Stimulated activated CD8-positive, alpha-beta memory T cell treated with anti-CD3 and anti-CD28 coated beads, Interleukin-7, amount 100 ng/mL, for 1 hour (primary cell): ENCODE measurements at places on chromosomes 4 and X.
A peak's percentile ranks its signal among the peaks of the same experiment; 100 is the strongest.

- no peak for DNase-seq
Observed at GRCh38 chr4:183872531-183872930, 32.6 kb upstream of the STOX2 start.

DNA sequence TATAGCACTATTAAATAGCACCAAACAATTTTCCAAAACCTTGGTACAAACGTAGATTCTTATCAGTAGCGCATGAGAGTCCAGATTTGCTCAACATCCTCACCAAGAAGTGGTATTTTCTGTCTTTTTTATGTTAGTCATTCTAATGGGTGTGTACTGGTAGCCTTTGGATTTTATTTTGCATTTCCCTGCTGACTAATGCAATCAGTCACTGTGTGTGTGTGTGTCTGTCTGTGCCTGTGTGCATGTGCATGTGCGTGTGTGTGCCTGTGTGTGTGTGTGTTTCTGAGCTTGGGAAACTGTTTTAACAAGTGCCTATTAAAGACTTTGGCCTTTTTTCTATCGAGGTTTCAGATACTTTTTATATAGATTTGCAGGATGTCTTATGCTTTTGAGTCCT is 82.2 kb upstream of the MAGEA10 start:
- no peak for DNase-seq

GRCh38 chr4:138090150-138090917 is 151.8 kb downstream of the SLC7A11 start:
- no peak for DNase-seq

- no peak for DNase-seq
Observed at GRCh38 chr4:98584265-98584664, 74.1 kb downstream of the TSPAN5 start.

DNA sequence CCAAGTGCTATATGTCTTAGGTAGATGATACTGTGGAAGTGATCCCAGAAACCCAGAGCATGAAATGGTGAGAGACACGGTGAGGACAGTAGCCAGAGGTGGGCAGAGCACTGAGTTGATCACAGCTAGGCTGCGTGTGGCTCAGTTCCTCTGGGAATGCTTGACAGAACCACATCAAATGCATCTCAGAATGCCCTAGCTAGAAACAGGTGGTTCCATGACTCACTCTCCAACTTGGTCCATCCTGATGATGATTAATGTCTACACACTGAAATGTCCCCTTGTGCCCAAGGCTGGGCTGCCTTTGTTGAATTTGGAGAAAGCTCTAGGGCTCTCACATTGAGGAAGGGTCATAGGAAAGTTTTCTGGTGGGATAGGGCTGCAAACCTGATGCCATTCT is 113.6 kb downstream of the ZNF518B start:
- no peak for DNase-seq

- DNase-seq = no peak
Observed at GRCh38 chrX:153444333-153445011, 1.4 kb downstream of the TREX2 start.

GRCh38 chr4:128675083-128675482 is 134.4 kb upstream of the JADE1 start:
- DNase-seq = no peak

DNA sequence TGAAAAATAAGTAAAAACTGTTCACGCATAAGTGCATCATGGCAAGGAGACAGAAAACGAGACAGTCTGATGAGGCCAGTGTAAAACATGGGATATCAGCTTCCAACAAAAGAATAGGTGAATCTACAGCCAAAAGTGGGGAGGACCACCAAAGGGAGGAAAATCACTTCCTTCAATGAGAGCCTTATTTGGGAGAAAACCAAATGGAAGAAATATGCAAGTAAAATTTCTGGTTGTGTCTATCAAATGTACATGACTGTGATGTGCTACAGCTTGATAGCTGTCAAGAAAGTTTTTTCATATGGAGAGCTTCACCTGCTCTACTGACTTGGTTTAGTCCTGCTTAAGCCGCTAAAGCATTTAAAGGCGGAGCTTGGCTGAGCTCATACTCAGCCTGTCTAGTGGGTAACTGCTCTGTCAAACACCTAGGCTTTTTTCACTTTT is 66.2 kb downstream of the MAGEA1 start:
- DNase-seq = no peak

DNA sequence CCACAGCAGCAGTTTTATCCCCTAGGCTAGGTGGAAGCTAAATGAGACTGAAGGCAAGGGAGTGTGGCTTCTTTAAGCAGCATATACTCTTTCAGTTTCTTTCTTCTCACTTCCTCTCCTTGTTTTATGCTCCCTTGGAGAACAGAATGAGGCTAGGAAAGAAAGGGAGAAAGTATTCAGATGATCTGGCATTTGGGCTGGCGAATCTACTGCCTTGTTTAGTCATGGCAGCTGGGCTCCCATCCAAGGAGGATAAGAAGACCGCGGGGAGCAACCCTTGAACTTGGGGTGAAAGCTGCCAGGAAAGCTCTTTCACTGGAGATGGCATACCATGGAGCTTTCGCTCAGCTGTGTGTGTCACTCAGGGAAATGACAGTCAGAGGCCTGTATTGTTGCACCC is 72.1 kb downstream of the ARHGEF38 start:
- no peak for DNase-seq

- DNase-seq = no peak
Observed at GRCh38 chr4:143294310-143294709, 42.4 kb upstream of the GAB1 start.

DNA sequence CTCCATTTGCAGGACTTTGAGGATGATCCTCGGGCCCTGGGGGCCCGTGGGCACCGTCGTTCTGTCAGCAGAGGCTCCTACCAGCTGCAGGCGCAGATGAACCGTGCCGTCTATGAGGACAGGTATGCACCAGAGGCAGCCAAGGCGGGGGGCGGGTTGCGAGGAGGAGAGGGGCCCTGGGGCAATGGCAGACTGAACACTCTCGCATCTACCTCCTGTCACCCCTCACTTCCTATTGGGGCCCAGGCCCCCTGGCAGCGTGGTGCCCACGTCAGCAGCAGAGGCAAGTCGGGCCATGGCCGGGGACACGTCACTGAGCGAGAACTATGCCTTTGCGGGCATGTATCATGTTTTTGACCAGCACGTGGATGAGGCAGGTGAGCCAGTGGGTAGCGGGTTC is 2.0 kb downstream of the WDR13 start:
- no peak for DNase-seq

- no peak for DNase-seq
Observed at GRCh38 chr4:153603258-153603657, 80.8 kb upstream of the TLR2 start.

DNA sequence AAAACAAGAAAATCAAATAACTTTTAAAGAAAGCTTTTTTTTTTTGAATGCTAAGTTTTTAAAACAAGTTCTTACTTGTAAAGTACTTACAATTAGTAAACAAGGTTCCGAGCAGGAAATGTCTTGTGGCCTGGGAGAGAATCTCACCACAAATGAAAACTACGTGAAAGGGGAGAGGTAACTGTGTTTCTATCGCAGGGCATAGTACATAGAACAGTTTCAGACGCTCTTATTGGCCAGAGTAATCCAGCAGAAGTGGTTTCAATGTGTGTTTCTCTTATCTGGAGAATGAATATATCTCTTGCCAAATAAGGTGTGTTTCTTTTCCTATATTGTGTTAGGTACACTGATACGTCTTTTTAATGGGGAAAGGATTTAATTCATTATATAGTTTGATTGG is at the start of gene PLAC8:
Gene PLAC8 (minus strand): TSS at position 154 of the 400 bp plus-strand sequence. CDS start 6,808 bp downstream, outside the sequence.
- DNase-seq = no peak

DNA sequence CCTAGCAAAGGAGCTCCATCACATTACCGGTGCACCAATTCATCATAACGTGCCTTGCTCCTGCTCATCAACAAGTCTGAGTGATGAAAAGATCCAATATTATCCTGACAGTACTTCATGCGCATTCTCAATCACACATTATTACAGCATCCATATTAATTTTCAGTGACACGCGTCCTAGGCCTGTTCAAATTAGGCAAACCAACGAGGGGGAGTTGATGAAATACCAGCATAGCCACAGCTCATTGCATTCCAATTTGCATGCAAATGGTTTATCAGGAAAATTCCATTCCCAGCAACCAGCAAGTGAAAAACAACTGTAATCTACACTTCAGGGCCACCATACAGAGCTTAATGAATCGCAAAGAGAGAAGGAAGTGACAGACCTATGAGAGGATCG is 236.9 kb downstream of the DCLK2 start:
- DNase-seq = no peak

DNA sequence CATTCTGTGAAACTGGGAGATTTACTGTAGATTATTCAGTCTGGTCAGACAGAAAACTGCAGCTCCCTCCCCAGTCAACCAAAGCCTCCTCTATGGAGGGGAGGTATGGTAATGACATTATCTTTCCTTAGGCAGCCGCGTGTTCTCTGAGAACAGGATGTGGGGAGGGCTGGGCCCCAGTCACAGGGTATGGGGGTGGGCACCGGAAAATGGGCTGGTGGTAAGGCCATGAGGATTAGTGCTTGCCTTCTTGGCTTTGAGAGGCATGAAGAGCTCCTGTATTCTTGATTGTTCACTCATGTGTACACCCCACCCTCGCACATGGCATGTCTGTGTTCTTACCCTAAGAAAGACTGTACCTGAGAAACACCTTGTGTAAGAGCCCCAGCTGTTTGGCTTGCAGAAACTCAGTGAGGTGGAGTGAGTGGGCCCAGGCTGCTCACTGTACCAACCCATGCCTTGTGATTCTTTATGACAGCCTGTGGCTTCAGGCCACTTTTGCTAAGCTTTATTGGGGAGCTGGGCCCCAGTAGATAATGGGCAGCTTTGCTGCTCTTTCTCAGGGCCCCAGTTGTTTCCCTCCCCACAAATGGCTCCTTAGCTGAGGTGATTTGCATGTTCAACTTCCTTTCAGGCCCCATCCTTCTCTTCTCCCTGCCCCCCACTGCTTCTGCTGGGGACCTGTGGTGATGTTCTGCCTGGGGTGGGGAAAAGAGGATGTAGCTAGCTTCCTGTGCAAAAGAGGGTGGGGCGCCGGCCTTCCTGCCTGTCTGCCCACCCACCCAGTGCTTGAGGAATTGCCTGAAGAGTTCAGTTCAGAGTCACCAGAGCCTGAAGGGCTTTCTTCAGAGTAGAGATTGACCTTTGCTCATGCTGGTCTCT is 30.7 kb downstream of the MSN start:
- peak; percentile 35 for DNase-seq

GRCh38 chrX:50988649-50989048 is 78.1 kb downstream of the BMP15 start:
- DNase-seq = no peak

DNA sequence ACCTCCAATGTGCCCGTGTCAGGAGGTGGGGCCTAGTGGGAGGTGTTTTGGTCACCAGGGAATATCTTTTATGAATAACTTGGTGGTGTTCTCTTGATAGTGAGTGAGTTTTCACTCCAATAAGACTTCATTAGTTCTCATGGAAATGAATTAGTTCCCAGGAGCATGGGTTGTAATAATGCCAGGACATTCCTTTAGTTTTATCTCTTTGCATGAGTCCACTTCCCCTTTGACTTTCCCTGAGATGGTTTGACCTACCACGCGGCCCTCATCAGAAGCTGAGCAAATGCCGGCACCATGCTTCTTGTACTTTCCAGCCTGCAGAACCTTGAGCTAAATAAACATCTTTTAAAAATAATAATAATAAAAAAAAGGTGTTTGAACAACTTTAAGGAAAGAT is 112.9 kb upstream of the ACSL4 start:
- no peak for DNase-seq

- DNase-seq = no peak
Observed at GRCh38 chrX:102339312-102340298, 92.6 kb downstream of the NXF2 start.

GRCh38 chrX:10615931-10616774 is 4.2 kb downstream of the MID1 start:
- no peak for DNase-seq

GRCh38 chrX:120304256-120304655 is 7.0 kb downstream of the TMEM255A start:
- DNase-seq = no peak

- DNase-seq = no peak
Observed at GRCh38 chr4:77209936-77210335, 52.9 kb downstream of the CCNG2 start.

DNA sequence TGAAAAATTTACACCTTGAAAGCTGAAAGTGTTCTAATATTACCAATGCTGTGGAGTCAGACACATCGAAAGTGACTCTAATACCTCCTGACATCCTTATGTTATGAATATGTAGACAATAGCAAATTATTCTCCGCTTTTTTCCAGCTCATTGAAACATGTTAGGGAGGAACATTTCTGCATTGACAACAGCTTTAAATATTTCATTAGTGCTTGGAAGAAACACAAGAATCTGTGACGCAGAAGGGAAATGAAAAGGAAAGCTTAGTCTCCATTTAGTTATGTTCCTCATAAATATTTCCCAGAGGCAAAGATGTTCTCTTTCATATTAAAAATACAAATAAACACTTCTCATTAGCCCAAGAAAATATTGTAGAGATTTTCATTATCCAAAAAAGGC is 55.8 kb upstream of the CD99 start:
- no peak for DNase-seq

- DNase-seq = no peak
Observed at GRCh38 chrX:119008110-119008744, 33.8 kb downstream of the LONRF3 start.

DNA sequence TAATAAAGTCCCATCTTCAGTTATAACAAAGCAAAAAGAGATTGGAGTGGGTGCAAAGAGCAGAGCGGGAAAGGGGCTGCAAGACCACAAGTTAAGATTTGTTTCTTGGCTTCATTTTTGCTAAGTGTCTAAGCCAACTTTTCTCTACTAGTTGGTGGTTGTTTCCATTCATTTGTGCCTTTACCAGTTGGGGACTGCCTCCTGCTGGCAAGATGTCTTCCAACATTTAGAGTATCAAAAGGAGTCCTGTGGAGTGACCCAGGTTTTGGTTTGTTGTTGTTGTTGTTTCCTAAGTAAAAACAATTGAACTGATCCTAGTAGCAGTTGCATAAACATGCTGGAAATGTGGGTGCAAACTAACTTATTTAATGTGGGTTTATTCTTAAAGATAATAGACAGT is 121.1 kb downstream of the SPATA18 start:
- DNase-seq = no peak

DNA sequence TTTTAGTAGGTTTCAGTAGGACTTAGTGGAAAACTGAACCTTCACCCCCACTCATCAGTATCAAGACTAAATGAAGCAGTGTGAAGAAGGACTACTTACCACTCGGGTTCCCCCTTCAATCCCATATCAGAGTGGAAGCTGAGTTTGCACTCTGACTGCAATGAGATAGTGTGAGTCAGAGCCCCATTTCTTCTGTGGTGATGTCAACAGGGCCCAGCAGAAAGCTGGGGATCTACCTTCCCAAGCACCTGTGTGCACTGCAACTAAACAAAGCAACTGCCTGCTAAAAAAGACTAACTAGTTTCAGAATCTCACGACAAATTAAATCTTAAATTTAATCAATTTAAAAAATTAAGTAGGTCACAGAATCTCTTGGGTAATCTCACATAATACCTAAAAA is 1837.0 kb upstream of the PCDH7 start:
- DNase-seq = no peak

DNA sequence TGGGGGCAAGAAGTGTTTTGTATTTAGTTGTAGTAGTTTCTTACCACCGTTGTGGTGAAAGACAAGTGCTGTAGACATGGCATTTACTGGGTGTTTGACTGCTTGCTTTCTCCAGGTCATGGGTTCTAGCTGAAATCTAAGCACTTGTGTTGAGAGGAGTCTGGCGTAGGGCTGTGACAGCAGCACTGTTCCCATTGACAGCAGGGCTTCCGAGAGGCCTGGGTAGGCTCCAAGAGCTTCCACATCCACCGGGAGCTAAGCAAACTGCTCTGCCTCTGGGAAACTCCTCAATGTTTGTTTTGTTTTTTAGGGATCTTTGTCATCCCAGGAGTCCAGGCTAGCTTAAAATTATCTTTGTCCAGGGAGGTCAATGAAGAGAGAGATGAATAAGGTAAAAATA is 44.3 kb downstream of the BMPR1B start:
- DNase-seq = no peak
